ENCODE measurements at places on chromosomes 16 and 17.

DNA sequence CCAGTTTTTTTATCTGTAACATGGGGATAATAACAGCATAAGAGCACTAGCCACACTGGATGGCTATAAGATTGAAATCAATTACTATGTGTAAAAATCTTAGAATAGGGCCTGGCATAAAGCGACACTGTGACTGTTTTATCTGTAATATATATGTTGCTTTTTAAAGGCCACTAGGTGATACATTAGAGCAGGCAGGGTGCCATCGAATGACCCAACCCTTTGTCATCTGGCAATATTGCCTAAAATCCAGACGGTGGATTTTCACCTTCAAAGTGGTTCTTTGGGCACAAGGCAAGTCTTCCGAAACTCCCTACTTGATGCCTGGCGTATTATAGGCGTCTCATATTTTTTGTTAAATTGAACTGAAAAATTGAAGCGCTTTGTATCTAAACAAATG, 69.1 kb downstream of the PRKCA start:
- DNase-seq, result no peak

- no peak for DNase-seq
Measured at GRCh38 chr17:76246080-76247066, 6.1 kb upstream of the RNF157 start.

GRCh38 chr16:3119286-3119685, 6.9 kb downstream of the ZNF205 start:
- DNase-seq, result no peak

- no peak for DNase-seq
Measured at GRCh38 chr17:4625181-4625617, 16.3 kb downstream of the ALOX15 start.

DNA sequence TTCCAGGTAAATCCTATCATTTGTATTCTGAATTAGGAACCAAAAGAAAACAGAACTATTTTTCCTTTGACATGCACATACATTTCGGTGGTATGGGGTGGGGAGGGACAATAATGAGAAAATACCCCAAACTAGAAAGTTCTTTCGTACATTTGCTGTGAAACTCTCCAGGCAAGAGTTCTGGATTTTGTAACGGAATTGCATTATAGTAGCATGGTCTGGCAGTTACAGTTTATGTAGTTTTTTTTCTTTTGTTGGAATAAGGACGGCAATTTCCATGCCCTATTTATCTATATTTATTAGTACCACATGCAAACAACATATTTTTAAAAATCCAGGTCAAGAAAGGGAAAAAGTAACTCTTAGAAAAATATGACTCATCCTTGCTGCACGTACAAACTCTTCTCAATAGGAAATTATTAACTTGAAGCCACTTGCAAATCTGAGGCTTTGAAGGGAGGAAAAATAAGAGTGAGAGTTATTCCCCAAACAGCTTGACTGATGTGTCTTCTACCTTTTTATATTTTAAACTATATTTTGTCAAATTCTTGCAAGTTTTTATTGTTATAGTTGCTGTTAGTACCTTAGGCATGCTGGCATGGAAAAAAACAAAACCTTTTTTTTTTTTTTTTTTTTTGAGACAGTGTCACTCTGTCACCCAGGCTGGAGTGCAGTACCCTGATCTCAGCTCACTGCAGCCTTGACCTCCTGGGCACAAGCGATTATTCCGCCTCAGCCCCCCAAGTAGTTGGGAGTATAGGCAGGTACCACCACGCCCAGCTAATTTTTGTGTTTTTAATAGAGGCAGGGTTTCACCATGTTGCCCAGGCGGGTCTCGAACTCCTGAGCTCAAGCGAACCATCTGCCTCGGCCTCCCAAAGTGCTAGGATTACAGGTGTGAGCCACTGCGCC, 69.3 kb downstream of the WWP2 start:
- DNase-seq, result no peak

DNA sequence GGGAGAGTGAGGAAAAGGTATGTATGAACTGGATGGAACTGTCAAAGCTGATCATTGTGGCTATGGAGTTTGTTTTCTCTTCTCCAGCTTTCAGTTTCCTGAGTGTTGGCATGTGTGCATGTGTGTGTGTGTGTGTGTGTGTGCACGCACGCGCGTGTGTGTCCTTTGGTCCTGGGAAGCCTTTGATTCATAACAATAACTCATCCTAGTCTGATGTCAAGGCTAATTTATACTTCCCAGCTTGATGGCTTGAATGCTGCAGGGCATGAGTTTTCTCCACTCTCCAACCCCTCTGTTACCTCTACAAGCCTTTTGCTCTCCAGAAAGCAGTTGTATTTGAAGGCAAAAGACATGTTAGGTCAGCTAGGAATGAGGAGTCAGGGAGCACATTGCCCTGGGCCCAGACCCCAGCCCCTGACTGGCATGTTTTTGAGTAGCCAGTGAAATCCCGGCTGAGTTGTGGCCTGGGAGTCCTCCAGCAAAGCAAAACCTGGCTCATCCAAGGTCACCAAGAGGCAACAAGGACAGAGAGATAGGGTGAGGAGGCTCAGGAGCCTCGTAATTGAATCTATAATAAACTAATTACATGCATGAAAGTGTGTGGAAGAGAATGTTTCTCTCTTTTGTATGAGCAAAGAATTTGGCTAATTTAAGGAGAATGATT, 8.9 kb upstream of the CDC42EP4 start:
- DNase-seq, result no peak

- DNase-seq, result no peak
Measured at GRCh38 chr16:2529961-2530628, 1.1 kb downstream of the CEMP1 start.

GRCh38 chr17:79977161-79977631, 58.5 kb downstream of the TBC1D16 start:
- DNase-seq, result no peak

GRCh38 chr17:59415397-59415796, 83.9 kb downstream of the YPEL2 start:
- DNase-seq, result no peak

DNA sequence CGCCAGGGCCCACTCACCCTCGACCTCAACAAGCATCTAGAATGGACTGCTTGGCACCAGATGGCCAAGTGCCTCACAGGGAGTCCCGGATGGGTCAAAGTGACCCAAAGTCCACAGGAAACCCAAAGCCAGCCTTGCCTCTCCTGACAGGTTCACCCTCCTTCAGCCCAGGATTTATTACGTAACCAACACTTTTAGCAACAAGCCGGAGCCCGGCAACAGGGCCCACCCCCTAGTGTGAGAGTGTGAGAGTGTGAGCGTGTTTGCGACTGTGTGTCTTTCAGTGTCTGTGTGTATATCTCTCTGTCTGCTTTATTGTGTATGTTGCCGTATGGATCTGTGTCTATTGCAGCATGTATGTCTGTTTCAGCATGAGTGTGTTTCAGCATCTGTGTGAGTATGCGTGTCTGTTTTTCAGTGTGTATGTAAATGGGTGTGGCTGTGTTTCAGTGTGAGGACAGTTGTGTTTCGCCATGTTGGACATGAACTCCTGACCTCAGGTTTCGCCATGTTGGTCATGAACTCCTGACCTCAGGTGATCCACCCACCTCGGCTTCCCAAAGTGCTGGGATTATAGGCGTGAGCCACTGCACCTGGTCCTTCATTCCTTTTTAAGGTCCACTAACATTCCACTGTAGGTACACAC, 13.7 kb upstream of the PEMT start:
- no peak for DNase-seq

GRCh38 chr16:76639685-76640289, 362.6 kb downstream of the CNTNAP4 start:
- DNase-seq, result no peak

DNA sequence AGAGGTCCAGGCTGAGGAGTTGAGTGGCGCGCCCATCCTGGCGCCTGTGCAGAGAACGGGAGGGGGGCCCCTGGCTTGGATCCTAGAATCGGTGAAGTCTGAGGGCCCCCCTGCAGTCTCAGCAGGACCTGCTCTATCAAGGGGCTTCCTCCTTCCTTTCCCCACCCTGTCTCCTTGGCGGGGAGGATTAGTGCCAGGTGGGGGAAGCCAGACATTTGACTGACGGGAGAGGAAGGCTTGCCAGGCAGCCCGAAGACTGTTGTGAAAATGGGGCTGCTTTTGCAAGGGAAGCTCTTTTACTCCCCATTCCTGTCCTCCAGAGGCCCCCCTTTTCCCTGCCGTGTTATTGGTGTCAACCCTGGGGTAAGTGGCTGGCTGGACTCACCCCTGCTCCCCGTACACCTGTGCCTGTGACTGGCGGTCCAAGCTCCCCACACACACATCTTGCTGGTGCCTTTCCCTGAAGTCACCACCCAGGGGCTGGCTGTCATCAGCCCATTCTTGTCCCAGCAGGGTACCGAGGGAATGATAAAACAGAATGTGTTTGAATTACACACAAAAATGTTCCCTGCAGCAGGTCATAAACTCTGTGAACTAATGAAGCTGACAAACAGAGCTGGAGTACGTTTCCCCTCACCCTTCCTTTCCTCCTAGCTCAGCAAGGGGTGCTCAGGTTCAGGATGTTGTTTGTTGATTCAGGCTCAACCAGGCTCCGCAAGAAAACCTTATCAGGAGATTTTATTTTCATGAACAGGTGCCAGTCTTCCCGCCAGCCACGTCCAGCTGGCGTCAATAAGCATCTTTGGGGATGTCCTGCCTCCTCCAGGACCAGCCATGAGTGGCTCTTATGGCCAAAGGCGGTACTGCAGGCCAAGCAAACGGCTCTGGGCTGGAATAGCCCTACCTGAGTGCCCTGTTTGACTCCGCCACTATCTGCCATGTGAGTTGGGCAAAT, 4.4 kb upstream of the ARMC7 start:
- DNase-seq, result no peak
